NCI-H2107 (cell line): ENCODE measurements at places on chromosomes 1 and 21.

GRCh38 chr1:203174324-203174985 is 1.2 kb downstream of the MYBPH start:
- DNase-seq, result no peak

DNA sequence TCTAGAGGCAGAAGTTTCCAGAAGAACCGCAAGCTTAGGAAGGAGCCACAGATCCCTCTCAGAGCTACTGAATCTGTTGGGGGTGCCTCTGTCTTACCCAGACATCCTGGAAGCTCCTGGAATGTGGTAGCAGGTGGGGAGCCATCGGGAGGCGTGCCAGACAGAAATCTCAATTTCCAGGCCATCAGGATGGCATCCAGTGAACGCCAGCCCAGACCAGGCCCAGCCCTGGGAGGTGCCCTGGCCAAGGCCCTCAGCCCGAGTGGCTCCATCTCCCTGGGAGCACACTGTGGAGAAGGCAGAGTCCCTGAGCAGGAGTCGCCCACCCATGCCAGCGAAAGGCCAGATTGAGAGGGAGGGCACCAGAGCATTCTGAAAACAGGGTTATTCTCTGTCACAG is 2.5 kb downstream of the ABCA4 start:
- DNase-seq, result no peak

- no peak for DNase-seq
Observed at GRCh38 chr1:35559317-35559944, 1.8 kb downstream of the NCDN start.

DNA sequence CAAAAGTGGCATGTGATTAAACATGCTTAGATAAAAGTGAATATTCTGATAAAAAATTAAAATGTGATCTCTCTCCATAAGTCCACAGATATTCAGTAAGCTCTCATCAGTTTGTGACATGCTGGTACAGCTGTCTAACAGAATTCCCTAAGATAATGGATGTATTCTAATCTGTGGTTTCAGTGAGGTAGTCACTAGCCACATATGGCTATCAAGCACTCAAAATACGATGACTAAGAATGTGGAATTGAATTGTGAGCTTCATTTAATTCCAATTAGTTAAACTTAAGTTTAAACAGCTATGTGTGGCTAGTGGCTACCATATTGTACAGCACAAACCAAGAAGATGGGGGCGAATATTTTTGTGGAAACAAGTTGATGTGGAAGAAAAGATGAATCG is 4.1 kb upstream of the REG4 start:
- DNase-seq, result no peak
